ENCODE measurements at places on chromosomes 4 and X. TPM values are rescaled to one million over a fixed set of nuclear protein-coding genes. Genes with fewer than 3 reads are reported as not detected.

The DDX53 gene
- total RNA-seq: not detected

The GLRA3 gene
- total RNA-seq: under 0.01 TPM

The ZNF827 gene
- 2.8 TPM for total RNA-seq

The CSN1S1 gene
- not detected for total RNA-seq

The DAPP1 gene
- not detected for total RNA-seq

The BMP3 gene
- total RNA-seq: under 0.01 TPM

All from uterine smooth muscle cell (primary cell).